Coronary artery (tissue), 2 donors: ENCODE measurements at places on chromosomes 12 and 14.
A peak's percentile ranks its signal among the peaks of the same experiment; 100 is the strongest.

DNA sequence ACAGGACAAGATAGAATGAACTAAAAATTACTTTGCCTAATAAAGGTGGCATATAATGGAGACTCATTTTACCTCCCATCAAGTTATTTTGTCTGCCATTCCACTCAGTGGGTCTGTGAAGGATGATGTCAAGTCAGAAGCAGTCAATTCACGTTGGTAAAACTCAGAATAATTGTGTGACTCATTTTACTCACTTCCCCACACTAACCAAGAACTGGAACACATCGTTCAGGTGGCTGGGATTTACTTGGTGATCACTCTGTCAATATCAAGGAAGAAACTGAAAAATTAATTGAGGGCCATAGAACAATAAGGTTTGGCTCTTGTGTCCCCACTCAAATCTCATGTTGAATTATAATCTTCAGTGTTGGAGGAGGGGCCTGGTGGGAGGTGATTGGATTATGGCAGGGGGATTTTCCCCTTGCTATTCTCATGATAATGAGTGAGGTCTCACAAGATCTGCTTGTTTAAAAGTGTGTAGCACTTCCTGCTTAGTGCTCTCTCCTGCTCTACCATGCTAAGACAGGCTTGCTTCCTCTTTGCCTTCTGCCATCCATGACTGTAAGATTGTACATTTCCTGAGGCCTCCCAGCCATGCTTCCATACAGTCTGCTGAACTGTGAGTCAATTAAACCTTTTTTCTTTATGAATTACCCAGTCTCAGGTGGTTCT, 35.7 kb upstream of the GTF2A1 start:
- DNase-seq: no peak

GRCh38 chr14:68363843-68364767, 428.8 kb downstream of the ZFP36L1 start:
- peak; percentile 80 for DNase-seq

GRCh38 chr12:64746663-64747062, 12.5 kb downstream of the GNS start:
- DNase-seq: no peak

DNA sequence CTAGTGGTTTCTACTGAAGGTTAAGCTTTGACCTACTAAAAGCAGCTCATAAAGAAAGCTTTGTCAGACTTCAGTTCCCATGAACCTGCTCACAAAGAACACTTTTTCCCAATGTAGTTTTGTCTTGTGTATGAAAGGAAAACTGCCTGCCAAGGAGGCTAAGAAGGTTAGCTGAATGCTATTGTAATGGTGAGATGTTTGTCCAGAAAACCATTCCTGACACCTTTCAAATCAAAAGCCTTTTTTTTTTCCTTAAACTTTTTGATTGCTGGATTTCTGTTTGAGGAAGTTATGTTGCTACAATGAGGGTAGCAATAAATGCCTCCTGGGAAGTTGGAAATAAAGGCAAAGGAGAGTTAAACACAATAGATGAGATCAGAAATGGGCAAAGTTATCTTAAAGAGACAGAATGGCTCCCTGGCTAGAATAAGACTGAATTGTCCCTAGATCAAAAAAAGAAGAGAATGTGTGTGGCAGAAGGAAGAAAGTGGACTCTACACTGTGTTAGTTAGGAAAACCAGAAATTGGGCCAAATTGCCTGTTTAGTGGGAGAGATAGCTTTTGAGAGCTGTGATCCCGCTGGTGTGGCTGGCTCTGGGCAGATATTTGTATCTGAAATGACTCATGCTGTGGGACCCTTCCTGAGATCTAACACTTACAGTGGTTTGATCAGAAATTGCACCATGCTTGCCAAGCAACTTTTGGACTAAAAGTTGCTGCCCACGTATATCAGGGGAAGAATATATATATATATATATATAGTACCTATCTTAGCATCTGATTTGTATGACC, 27.5 kb downstream of the TECPR2 start:
- DNase-seq: no peak

GRCh38 chr14:101110729-101111619, 207.5 kb upstream of the RTL1 start:
- DNase-seq: peak; percentile 62

DNA sequence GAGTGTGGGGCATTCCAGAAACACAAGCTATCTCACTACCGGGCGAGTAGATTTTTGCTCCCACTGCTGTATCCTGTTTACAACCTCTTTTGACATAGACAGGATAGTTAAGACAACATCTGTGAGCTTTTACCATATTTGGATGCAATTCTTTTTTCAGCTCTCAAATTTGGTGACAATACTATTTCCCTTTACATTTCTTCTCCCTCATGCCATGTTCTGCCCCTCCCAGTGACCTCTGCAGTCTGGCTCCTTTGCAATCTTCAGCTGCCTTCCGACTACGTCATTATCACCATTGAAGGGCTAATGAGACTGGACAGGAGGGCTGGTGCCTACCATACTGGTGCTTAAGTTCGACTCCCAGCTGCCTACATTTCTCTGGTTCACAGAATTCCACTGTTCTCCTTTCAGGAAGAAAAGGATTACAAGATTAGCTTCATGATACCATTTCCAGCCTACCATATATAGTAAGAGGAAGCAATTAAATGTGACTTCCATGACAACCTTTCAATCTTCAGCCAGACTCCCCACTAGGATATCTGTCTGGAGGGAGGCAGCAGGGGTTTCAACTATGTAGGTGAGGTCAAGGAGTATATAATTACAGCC, 251.6 kb downstream of the PHLDA1 start:
- DNase-seq: no peak

DNA sequence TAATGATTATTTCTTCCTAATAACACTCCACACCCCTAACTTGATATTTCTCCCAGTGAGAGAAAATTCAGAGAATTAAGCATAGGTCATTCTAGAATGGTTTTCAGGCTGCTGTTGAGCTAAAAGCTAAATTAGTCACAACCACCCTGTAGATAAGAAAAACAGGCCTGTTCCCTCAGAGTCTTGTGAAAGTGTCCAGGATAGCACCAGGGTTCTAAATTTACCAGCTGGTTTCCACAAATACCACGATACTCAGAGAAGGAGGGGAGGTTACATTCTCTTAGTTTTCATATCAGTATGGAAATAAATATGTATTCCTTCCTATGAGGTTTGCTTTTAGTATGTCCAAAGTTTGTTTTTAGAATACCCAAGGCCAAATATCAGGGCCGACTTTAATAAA, 66.0 kb upstream of the YARS2 start:
- no peak for DNase-seq

DNA sequence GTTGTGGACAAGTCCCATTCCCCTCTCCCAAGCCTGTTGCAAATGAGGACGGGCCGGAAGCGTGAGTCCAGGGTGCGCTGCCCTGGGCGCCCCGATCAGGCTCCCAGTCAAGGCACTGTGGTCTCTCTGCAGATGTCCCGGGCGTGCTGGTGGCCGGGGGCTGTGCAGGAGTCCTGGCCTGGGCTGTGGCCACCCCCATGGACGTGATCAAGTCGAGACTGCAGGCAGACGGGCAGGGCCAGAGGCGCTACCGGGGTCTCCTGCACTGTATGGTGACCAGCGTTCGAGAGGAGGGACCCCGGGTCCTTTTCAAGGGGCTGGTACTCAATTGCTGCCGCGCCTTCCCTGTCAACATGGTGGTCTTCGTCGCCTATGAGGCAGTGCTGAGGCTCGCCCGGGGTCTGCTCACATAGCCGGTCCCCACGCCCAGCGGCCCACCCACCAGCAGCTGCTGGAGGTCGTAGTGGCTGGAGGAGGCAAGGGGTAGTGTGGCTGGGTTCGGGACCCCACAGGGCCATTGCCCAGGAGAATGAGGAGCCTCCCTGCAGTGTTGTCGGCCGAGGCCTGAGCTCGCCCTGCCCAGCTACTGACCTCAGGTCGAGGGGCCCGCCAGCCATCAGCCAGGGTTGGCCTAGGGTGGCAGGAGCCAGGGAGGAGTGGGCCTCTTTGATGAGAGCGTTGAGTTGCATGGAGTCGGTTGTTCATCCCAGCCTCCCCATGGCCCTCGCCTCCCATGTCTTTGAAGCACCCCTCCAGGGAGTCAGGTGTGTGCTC, 6.3 kb downstream of the SLC25A47 start:
- DNase-seq: no peak

DNA sequence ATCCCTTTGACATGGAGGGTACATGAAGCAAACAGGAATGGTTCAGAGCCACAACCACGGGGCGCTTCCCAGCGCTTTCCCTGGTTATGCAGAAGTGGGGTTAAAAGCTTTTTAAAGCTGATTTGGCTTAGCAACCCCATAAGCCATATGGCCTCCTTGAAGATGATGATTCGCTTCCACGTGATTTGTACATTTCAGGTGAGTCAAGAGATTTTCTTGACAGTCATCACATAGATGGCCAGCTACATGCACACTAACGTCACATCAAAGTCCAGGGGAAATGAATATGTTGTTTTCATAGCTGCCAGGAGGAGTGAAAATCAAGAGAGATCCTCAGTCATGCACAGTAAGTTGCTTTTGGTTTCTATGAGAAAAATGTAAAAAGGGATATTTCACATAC, 309.7 kb downstream of the TMEM132D start:
- DNase-seq: no peak

GRCh38 chr14:94612580-94613554, 676 bp downstream of the SERPINA3 start:
- no peak for DNase-seq

- DNase-seq: peak; percentile 87
Observed at GRCh38 chr12:94074216-94074979, 74.0 kb upstream of the PLXNC1 start.

DNA sequence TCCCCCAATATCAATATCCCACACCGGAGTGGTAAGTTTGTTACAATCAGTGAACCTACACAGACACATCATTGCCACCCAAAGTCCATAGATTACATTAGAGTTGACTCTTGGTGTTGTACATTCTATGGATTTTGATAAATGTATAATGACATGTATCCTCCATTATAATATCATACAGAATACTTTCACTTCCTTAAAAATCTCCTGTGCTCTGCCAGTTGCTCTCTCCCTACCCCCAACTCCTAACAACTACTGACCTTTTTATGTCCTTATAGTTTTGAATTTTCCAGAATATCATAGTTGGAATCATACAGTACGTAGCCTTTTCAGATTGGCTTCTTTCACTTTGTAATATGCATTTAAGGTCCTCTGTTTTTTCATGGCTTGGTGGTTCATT, 48.4 kb downstream of the SLC4A8 start:
- DNase-seq: no peak

DNA sequence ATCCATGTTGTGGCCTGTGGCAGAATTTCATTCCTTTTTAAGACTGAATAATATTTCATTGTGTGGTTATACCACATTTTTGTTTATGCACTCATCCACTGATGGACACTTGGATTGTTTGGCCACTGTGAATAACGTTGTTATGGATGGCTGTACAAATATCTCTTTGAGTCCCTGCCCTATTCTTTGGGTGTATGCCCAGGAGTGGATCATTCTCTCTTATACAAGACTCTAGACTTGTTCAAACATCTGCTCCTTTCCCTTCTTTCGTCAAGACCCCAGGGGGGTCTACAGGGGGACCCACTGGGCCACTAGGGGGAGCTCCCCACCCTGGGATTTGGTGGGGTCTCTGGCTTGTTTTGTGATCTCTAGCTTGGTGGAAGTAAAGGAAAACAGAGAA, 77.4 kb downstream of the FBXL14 start:
- peak; percentile 41 for DNase-seq

GRCh38 chr12:11482955-11483354, 87.6 kb upstream of the PRB2 start:
- DNase-seq: no peak

GRCh38 chr14:68685419-68686204, 107.3 kb downstream of the ZFP36L1 start:
- DNase-seq: no peak

DNA sequence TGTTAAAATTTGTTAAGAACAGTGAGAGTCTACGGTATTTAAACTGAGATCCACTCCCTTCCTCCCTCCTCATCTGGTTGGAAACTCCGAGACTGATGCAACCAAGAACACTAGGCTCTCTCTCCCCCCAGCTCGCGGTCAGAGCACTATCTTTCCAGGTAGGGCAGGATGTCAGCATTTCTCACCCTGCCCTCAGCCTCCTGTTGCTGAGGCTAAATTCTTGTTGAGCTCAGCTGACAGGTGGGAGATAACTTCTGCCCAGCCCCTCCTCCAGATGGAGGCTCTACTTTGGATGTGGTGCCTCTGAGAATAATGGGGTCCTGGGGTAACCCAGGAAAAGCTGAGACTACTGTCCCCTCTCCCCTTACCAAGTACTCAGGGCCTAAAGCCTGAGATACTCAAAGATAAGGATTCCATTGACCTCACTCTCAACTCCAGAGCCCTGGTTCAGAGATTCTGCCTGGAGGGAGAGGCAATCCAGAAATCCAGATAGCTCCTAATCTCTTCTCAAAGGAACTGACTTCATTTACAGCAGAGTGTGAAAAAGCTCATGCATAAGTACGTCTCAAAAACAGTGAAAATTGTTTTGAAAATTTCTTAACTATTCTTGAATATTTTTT, 110.1 kb downstream of the EML5 start:
- DNase-seq: no peak

DNA sequence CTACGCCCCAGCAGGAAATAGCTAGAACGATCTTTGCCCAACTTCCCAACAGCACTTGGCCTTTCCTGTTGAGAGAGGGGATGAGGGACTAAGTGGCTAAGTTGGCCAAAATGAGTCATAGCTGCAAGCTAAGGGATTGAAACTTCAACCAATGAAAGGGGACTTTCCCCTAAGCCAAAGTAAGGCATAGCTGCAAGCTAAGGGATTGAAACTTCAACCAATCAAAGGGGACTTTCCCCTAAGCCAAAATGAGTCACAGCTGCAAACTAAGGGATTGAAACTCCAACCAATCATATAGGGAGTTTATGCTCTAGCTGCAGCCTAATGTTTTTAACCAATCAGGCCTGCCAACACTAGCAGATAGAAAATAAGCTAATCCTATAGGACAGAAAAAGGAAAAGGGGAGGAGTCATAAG, 100.5 kb upstream of the SSTR1 start:
- no peak for DNase-seq

GRCh38 chr12:126419131-126419530, 1353.9 kb downstream of the AACS start:
- no peak for DNase-seq

DNA sequence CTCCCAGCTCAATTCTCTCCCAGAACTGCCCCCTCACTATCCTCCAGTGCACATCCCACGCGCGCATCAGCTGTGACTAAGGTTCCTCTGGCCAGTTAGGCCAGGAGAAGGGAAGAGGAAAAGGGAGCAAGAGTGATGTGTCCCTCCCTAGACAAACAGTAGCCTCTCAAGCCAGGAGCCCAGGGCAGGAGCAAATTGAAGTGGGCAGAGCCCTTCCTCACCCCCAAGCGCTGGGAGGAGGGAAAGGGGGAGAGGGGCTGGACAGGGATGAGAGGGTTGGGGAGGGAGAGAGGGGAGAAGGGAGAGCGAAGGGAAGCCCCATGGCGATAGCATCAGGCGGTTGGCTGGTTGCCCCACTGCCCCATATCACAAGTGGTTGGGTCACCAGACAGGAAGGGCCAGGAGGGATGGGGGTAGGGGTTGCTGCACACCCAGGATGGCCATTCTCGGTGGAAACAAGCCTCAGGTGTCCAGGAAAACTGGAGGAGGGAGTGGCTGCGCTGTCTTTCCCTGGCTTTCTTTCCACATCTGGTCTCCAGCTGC, 1.1 kb downstream of the CD63 start:
- no peak for DNase-seq

GRCh38 chr12:117190210-117190781, at the start of gene FBXO21:
FBXO21 (minus strand) TSS chr12:117190470; CDS start chr12:117190456, 14 bp downstream.
- peak; percentile 91 for DNase-seq
